GM23338 (cell line): ENCODE measurements at places on chromosomes 4 and X.

DNA sequence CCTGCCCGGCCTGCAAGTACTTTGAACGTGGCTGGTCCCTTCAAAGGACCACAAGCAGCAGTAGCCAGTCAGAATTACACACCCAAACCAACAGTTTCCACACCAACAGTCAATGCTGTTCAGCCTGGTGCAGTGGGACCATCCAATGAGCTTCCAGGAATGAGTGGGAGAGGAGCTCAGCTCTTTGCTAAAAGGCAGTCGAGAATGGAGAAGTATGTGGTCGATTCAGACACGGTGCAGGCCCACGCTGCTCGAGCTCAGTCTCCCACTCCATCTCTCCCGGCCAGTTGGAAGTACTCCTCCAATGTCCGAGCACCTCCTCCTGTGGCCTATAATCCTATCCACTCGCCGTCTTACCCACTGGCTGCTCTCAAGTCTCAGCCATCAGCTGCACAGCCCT is 104.4 kb upstream of the MYOZ2 start:
- no peaks in the 10 kb centered on the region for H3K27me3 ChIP-seq
- H3K36me3 ChIP-seq: no peaks in the 10 kb centered on the region
- H3K4me3 ChIP-seq: no peak overlapping the region
- no peak overlapping the region for H3K27ac ChIP-seq

DNA sequence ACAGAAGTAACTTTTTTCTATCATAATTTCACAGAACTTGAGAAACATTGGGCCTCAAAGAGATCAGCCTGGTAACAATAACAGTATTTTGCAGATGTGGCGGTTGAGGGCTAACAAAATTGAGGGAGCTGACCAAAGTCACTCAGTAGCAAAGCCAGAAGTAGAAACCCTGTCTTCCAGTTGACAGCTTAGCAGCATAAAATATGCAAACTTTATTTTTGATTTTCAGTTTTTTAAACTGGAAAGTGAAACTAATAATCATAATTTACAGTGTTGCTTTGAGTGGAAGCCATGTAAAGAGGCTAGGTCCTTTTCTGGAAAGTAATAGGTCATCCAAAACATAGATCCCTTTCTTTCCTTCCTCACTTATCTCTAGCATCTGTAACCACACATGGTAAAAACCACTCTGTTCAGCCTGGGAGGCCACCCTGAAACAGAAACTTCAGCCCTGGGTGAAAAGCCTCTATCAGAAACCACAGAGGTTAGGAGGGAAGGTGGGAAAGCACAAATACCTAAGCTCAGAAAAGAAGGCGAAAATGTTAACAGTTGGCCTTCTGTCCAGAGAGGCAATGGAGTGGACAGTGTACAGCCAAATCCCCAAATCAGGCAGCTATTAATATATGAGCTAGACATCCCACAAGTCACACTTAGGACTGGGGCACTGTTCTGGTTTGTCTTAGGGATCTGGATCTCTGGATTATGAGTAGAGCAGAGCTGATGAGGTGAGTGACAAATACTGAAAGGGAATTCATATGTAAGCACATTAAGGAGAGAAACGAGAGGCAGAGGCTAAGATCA is 61.1 kb upstream of the ARSJ start:
- no peaks in the 10 kb centered on the region for H3K36me3 ChIP-seq
- no peak overlapping the region for H3K27ac ChIP-seq
- H3K4me3 ChIP-seq: no peak overlapping the region
- no peak for DNase-seq
- no peaks in the 10 kb centered on the region for H3K4me1 ChIP-seq

- H3K4me1 ChIP-seq: no peaks in the 10 kb centered on the region
- no peak for DNase-seq
- peaks cover 8% of the 10 kb centered on the region; the same call in 1 of the 2 replicates for H3K36me3 ChIP-seq
- H3K27ac ChIP-seq: peak overlapping the region; percentile 58
These were observed 6.3 kb upstream of the PPEF2 start for GRCh38 chr4:75908555-75908954.

- no peaks in the 10 kb centered on the region for H3K4me1 ChIP-seq
- no peak overlapping the region for H3K27ac ChIP-seq
- no peak overlapping the region for H3K4me3 ChIP-seq
- no peak for DNase-seq
- H3K36me3 ChIP-seq: no peaks in the 10 kb centered on the region
These were observed 42.5 kb upstream of the MAP3K15 start for GRCh38 chrX:19557822-19558221.

GRCh38 chrX:107827852-107828251 is 2.2 kb downstream of the MID2 start:
- no peaks in the 10 kb centered on the region for H3K4me1 ChIP-seq
- no peak overlapping the region for H3K27ac ChIP-seq
- no peaks in the 10 kb centered on the region for H3K36me3 ChIP-seq
- DNase-seq: no peak
- peaks cover 43% of the 10 kb centered on the region for H3K27me3 ChIP-seq
- no peak overlapping the region for H3K4me3 ChIP-seq

DNA sequence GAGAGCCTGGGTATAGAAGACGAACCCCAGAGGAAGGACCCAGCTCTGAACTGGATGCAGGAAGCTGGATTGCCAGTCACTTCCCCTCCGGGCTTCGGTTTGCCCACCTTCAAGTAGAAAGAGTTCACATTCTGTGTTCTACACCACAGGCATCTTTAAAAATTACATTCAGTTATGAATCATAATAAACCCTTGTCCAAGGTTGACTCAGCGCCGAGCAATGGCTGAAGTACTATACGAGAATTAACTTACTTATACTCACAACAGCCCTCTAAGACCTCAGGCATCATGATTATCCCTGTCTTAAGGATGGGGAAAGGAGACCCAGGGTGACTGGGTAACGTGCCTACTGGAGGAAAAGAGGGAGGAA is 72.5 kb downstream of the EVC2 start:
- no peak overlapping the region for H3K4me3 ChIP-seq
- no peaks in the 10 kb centered on the region; the same call in 1 of the 2 replicates for H3K36me3 ChIP-seq
- no peak overlapping the region for H3K27ac ChIP-seq
- H3K27me3 ChIP-seq: no peaks in the 10 kb centered on the region
- no peaks in the 10 kb centered on the region; the same call in 1 of the 2 replicates for H3K4me1 ChIP-seq
- no peak for DNase-seq

DNA sequence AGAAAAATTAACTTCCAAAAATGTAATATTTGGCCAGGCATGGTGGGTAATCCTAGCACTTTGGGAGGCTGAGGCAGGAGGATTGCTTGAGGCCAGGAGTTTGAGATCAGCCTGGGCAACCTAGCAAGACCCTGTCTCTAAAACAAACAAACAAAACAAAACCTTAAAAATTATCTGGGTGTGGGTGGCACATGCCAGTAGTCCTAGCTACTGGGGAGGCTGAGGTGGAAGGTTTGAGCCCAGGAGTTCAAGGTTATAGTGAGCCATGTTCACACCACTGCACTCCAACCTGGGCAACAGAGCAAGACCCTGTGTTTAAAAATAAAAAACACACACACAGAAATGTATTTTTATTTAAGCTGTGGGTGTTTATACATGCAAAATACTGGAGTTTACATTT is 12.0 kb downstream of the FAM120C start:
- no peak overlapping the region for H3K4me3 ChIP-seq
- H3K36me3 ChIP-seq: no peaks in the 10 kb centered on the region
- no peak for DNase-seq

DNA sequence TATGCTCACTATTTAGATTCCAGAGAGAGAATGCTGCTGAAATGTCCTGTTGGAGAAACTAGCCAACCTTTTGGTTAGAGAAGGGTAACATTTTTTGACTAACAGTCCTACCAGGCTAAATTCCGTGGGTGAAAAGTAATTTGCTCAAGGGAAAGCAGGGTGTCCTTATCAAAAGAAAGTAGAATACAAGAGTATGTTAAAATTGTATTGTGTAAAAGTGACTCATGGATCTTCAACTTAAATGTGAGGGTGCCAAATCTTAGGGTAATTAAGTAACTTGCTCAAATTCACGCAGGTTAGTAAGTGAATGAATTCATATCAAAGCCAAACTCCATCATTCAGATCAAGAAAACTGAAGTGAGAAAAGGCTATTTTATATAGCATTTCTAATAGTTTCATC is 81.7 kb downstream of the PCDH7 start:
- H3K36me3 ChIP-seq: no peaks in the 10 kb centered on the region
- no peak overlapping the region for H3K4me3 ChIP-seq
- H3K27ac ChIP-seq: no peak overlapping the region
- DNase-seq: no peak

- no peak overlapping the region for H3K4me3 ChIP-seq
- DNase-seq: no peak
- no peaks in the 10 kb centered on the region for H3K36me3 ChIP-seq
- H3K27ac ChIP-seq: no peak overlapping the region
- no peaks in the 10 kb centered on the region for H3K27me3 ChIP-seq
These were observed 151.4 kb upstream of the USP9X start for GRCh38 chrX:40933706-40934425.

DNA sequence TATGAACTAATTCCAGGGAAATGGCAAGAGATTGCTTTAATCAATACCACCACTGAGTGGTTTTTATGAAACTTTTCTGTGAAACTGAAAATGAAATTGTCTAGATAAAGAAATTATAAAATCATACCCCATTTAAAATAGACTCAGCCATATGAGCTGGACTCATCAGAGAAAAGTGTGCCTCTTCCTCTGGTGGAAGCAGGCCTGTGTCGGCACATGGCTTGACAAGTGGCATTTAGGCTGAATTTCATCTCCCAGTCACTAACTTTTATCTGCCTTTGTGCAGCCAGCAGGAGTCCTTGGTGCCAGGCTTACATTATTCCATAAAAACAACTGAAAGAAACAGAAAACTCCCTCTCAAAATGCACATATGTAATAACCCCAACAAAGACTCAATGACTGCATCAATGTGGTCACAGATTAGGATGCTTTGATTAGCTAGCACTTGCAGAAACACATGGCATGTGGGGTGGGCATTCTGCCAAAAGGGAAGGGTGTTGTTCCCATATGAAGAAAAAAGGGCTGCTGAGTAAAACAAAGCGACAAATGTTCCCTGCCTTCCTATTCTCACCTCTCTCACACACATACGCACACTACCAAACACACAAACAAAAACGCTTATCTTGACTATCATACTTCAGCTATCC is 232.3 kb downstream of the PABPC4L start:
- H3K4me1 ChIP-seq: no peaks in the 10 kb centered on the region
- no peak overlapping the region for H3K27ac ChIP-seq
- H3K27me3 ChIP-seq: no peaks in the 10 kb centered on the region
- no peak overlapping the region for H3K4me3 ChIP-seq
- no peaks in the 10 kb centered on the region; the same call in none of the 2 replicates for H3K36me3 ChIP-seq

- peak; percentile 65 for DNase-seq
- no peak overlapping the region for H3K27ac ChIP-seq
- H3K4me3 ChIP-seq: peak overlapping the region; percentile 78
- H3K4me1 ChIP-seq: peaks cover 29% of the 10 kb centered on the region; the same call in 1 of the 2 replicates
- H3K27me3 ChIP-seq: peaks cover 35% of the 10 kb centered on the region
These were observed 664 bp downstream of the PRSS12 start for GRCh38 chr4:118351851-118352827.

DNA sequence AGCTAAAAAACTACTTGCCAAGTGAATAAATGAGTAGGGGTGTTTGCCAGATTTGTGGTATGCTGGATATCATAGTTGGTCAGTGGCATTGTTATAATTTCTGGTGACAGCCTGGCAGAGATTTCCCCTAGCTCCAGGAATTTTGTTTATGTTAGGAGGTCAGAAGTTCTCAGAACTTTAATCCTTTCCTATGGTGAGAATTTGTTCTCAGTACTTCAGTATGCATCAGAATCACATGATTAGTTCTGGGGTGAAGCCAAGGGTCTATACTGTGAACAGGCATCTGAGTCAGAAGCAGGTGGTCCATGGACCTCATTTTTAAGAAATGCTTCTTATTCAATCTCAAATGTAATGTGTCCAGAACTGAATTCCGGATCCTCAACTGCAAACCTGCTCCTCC is 10.5 kb downstream of the RASSF6 start:
- no peak for DNase-seq
- H3K4me1 ChIP-seq: peaks cover 7% of the 10 kb centered on the region; the same call in 1 of the 2 replicates
- H3K27me3 ChIP-seq: no peaks in the 10 kb centered on the region
- no peak overlapping the region for H3K27ac ChIP-seq

- H3K4me1 ChIP-seq: peaks cover 4% of the 10 kb centered on the region
- H3K27ac ChIP-seq: no peak overlapping the region
- no peaks in the 10 kb centered on the region for H3K36me3 ChIP-seq
- peaks cover 4% of the 10 kb centered on the region for H3K27me3 ChIP-seq
- DNase-seq: peak; percentile 11
- peak overlapping the region; percentile 69 for H3K4me3 ChIP-seq
These were observed 624 bp downstream of the BEX5 start for GRCh38 chrX:102154900-102155805.

DNA sequence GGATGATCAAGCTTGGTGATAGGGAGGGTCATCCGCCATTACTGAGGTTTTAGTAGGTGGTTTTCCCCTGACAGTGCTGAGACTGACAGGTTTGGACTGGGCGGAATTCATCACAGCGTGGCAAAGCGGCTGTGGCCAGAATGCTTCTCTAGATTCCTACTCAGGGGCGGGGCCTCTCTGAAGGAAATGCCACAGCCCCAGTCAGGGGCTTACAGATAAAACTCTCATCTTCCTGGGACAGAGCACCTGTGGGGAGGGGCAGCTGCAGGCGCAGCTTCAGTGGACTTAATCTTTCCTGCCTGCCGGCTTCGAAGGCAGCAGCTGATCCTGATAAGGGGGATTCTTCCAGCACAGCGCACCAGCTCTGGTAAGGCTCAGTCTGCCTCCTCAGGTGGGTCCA is 316.7 kb downstream of the RPA4 start:
- no peak overlapping the region for H3K27ac ChIP-seq
- H3K27me3 ChIP-seq: no peaks in the 10 kb centered on the region
- peak; percentile 59 for DNase-seq
- no peaks in the 10 kb centered on the region for H3K36me3 ChIP-seq
